Amygdala (tissue), 56 donors: ENCODE measurements at places on chromosomes 16 and 17.

DNA sequence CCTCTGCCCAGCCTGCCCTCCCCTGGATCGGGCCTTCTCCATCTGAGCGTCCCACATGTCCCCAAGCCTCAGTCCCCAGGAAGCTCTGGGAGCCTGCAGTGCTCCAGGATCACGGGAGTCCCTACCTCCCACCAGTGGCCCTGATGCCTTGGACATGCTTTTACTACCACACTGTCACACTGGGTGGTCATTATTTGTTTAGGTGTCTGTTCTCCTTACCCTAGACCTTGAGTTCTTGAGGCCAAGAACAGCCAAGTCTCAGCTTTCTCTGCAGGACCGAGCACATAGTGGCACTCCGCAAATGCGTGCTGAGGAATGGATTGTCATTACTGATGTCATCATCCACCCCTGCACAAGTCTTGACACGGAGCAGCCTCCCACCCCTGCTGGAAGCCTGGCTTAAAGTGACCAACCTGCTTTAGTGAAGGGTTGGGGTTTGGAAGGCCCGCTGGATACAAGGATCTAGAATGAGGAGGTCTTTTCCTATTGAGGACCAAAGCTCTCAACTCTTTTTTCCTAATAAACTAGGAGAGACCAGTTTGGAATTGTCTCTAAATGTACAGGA lies 132.9 kb upstream of the CRHR1 start:
- DNase-seq = no peak

GRCh38 chr17:42537156-42537805 lies 1.2 kb downstream of the NAGLU start:
- no peak for DNase-seq

- DNase-seq = no peak
Measured at GRCh38 chr16:75921281-75921680, 195.0 kb upstream of the CPHXL start.

DNA sequence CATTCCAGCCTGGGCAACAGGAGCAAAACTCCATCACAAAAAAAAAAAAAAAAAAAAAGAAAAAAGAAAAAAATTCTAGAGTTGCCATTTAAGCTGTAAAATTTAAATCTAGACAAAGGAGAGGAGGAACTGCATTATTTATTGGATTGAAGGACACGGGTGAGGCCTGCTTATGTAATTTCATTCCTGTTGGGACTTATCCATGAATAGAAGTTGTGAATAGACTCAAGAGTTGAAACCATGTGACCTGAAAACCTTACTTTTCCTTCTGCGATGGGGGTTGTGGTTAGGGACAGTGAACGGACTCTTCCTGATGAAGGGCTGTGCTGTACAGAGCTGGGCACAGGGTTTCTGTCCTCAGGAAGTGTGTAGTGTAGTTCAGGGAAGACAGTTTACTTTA lies 22.5 kb downstream of the BANP start:
- no peak for DNase-seq

GRCh38 chr17:61579961-61580360 lies 11.1 kb downstream of the NACA2 start:
- DNase-seq = no peak

DNA sequence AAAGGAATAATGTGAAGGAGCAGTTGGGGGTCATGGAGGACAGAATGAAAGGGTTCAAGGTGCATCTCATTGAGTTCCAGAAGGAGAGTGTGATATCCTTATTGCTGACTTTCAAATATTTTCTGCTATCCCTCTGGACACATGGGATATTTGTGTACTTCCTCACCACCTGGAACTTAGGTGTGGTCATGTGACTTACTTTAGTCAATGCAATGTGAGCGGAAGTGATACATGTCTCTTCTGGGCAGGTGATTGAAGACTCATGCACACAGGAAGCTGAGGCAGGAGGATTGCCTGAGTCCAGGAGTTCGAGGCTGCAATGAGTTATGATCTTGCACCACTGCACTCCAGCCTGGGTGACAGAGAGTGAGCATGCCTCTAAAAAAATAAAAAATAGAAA lies 36.7 kb upstream of the TANC2 start:
- DNase-seq = no peak

DNA sequence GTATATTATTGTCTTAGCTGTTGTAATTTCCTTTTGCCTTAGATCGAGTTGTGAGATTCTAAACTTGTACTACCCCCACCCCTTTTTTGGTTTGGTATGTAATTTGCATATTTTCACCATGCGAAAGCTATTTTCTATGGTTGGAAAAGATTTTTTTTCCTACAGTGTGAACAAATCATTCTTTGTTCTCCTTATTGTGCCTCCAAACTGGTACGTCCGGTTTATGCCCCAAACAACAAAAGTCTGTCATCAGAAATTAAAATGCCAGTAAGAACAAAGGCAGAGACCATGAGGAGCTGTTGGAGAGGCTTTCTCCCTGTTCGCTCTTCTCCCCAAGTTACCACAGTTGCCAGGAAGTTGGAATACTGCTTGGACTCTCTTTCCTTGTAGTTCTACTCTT lies 66.1 kb downstream of the BCAS3 start:
- peak; percentile 37 for DNase-seq

- DNase-seq = no peak
Measured at GRCh38 chr16:26598061-26598460, 468.7 kb upstream of the C16orf82 start.

DNA sequence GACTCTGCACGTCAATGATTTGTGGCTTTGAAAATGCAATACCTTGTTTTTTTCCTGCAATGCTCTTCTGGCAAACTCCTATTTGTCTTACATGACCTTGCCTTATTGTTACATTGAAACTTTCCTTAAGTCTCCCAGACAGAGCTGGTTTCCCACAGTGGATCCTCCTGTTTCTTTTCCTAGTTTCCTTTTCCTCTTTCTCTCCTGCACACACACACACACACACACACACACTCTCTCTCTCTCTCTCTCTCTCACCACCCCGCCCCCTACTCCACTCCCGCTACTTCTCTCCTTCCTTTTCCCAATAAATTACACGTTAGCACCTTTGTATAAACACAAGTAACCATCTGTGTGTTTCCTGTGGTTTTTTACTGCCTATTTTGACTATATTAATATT lies 2.3 kb downstream of the ORC6 start:
- DNase-seq = no peak

DNA sequence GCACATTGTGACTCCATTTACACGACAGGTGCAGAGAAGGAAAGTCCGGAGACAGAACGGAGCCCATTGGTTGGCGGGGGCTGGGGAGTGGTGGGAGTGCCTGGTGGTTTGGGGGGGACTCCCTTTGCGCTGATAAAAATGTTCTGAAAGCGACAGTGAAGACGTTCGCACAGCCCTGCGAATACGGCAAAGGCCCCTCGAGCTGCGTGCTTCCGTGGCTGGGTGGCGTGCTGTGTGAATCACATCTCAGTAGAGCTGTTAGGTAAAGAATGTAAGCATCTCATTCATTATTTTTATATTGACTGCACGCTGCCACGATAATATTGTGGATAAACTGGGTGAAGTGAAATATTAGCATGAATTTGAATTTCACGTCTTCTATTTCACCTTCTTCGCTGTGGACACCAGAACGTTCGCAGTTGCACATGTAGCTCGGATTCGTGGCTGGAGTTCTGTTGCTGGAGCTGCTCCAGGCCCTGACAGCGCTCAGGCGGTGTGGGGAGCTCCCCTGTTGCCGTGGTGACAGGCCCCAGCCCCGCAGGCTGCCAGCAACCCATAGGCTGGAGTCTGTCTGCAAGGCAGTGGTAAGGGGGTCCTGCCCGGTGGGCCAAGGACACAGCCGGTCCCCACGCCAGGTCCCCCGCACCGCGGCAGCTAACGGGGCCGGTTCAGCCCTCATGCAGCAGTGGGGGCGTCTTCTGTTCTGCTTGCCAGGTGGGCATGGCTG lies 44.6 kb downstream of the SOX8 start:
- peak; percentile 50 for DNase-seq

DNA sequence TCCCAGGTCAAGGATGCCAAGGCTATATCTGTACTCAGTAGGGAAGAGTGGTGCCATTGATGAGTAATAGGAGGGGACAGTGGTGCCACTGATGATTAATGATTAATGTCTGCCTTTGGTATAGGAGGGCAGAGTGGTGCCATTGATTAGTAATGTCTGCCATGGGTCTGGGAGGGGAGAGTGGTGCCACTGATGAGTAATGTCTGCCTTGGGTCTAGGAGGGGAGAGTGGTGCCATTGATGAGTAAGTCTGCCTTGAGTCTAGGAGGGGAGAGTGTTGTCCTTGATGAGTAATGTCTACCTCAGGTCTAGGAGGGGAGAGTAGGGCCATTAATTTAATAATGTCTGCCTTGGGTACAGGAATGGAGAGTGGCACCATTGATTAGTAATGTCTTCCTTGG lies 507.8 kb upstream of the EEF2KMT start:
- no peak for DNase-seq

GRCh38 chr16:85029408-85029784 lies 1.8 kb downstream of the KIAA0513 start:
- no peak for DNase-seq

- DNase-seq = no peak
Measured at GRCh38 chr17:3511852-3512504, 36.2 kb downstream of the ASPA start.

DNA sequence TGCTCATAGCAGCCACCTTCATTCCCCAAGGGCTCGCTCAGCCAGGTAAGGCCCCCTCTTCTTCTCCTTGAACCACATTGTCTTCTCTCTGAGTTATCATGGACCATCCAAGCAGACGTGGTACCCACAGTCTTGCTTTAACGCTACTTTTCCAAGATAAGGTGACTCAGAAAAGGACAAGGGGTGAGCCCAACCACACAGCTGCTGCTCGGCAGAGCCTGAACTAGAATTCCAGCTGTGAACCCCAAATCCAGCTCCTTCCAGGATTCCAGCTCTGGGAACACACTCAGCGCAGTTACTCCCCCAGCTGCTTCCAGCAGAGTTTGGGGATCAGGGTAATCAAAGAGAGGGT lies 272 bp downstream of the CCL2 start:
- no peak for DNase-seq
